ENCODE measurements at places on chromosomes 12 and 14.

DNA sequence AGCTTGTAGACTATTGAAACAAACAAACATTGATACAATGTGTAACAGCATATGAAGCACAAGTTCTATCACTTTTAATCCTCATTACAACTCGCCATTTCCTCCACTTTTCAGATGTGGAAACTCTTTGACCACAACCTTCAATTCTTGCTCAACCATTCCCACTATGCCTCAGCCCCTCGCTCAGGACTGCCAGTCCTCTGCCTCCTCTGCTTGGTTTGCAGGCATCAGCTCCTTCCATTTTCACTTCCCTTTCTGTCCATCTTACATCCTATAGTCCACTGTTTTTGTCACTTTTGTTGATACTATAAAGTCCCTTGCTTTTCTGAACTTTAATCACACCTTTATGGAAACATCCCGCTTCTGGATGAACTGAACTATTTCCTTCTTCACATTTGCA is 28.2 kb upstream of the CD27 start:
- DNase-seq, result peak; percentile 67

DNA sequence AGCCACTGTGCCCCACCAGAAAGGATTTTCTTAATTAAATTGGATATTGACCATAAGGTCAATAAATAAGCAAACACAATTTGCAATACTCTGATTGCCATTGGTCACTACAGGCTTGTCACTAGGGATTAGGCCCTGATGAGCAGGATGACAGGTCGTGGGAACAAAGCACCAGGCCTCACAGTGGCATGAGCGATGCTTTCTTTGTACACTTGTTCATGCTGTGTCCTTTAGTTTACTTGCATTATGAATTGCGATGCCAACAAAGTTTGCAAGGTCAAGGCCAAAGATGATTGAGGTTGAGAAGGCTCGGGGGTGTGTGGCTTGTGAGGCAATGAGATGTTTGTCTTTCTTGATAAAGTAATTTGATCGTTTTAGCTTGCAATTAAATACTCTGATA is 136.0 kb downstream of the TTC8 start:
- DNase-seq, result no peak

- DNase-seq, result no peak
These were observed 3.6 kb upstream of the DNAJC22 start for GRCh38 chr12:49342914-49343731.

DNA sequence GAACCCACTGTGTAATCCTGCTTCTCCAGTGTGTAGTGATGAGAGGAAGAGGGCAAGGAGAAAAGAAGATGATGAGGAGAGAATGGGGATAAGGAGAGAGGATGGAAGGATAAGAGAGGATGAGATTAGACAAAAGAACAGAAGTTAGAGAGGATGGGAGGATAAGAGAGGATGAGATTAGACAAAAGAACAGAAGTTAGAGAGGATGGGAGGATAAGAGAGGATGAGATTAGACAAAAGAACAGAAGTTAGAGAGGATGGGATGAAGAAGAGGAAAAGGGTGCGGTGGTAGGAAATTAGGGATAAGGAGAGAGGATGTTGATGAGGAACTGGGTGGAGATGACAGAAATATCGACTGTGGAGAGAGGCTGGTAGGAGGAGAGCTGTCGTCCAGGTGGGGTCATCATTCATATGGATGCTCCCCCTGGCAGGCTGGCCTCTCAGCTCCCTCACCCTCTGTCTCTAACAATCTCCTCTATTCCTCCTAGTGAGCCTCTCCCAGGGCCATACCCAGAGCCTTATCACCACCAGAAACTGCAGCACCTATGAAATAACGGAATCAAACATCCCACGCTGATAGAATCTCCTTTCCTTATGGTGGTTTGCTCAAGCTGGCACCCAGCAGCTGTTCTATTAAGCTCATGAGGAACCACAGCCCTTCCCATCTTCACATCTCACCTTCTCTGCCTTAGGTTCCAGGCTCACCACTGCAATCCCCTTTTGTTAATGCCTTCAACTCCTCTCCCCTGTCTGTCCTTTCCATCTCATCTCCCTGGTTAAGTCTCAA is 6.0 kb upstream of the CIROP start:
- DNase-seq, result no peak

GRCh38 chr14:52895000-52895399 is 55.9 kb downstream of the FERMT2 start:
- DNase-seq, result no peak

- no peak for DNase-seq
These were observed 38.0 kb downstream of the HECTD4 start for GRCh38 chr12:112344220-112344619.

DNA sequence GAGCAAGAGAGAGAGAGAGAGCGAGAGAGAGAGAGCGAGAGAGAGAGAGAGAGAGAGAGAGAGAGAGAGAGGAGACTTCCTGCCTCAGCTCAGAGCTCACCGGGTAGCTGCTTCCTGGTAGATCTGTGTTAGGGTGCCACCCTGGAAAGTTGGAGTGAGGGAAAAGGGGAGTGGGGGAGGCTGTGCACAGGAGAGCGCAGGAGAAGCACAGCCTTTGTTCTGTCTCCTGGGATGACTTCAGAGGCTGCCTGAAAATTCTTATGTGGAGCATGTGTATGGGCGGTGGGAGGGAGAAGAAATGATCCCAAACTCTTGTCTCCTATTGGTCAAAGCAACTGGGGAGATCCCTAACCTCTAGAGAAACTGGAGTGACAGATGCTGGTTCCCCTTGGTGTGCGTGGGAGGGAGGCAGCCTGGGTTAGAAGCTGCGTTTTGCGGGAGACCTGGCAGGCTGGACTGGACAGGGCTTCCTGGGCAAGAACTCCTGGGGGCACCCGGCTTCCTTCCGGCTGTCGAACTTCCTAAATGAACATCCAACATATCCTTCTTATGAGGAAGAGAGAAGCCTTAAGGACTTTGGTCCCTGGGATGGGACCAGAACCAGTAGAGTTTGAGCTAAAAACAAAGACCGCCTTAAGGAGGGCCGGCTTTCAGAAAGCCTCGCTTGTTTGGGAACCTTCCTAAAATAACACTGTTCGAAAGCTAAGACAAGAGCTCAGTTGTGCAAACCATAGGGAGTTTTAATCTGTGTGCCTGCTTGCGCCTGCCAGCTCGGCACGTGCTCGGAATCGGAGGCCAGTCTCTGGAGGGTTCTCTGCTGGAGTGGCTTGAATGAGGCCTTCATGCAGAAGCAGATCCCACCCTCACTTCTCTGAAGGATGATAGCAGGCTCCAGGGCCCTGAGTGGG is 30.4 kb upstream of the BEGAIN start:
- DNase-seq, result peak; percentile 69

- no peak for DNase-seq
These were observed 62.4 kb upstream of the PSMA6 start for GRCh38 chr14:35229792-35230089.

GRCh38 chr12:19620222-19620621 is 180.9 kb downstream of the AEBP2 start:
- DNase-seq, result no peak

DNA sequence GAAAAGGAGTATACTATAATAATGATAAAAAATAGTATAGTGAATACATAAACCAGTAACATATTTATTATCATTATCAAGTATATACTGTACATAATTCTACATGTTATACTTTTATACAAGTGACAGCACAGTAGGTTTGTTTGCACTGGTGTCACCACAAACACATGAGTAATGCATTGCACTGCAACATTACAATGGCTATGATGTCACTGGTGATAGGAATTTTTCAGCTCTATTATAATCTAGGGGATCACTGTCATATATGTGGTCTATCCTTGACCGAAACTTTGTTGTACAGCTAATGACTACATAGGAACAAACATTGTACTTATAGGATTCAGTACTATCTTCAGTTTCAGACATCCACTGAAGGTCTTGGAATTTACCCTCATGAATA is 165.8 kb upstream of the SYT1 start:
- no peak for DNase-seq

GRCh38 chr14:57755018-57755521 is 110.8 kb downstream of the SLC35F4 start:
- DNase-seq, result no peak

DNA sequence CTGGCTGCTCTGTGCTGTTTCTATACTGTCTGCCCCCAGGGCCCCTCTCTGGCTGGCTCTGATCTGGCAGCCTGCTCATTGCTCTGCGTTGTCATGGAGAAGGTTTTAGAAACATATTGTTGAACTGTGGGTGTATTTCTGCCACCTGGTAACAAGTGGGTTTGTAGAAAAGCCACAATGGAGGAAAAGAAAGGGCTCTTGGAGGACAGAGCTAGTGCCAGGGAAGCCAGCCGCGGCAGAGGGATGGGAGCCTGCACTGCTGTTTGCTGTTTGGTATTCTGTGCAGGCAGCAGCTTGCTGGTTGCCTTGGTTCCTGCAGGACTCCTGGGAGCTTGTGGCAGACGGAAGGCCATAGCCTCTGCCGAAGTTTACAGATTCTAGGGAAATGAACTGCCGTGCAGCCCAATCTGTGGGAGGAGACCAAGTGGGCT is 15.1 kb downstream of the CCDC177 start:
- DNase-seq, result no peak

- DNase-seq, result no peak
These were observed 115.7 kb upstream of the IGF1 start for GRCh38 chr12:102596031-102596430.
